ENCODE measurements at places on chromosomes 4 and X.

DNA sequence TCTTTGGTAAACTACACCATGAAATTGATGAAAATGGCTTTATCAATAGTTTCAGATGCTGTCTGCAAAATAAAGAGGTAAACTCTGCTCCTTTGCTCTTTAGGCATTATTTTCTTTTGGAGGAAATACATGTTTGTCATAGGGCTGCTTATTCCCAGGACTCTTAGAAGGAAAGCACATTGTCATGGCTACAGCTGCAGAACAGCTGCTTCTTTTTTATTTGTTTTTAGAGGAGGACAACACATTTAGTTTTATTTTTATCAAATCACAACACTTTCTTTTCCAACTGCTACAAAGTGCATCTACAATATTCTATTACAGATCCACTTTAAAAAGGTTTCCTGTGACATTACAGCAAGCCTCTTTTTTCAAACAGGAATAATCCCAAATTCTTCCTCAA, 12.7 kb upstream of the HPF1 start:
- no peak for DNase-seq

DNA sequence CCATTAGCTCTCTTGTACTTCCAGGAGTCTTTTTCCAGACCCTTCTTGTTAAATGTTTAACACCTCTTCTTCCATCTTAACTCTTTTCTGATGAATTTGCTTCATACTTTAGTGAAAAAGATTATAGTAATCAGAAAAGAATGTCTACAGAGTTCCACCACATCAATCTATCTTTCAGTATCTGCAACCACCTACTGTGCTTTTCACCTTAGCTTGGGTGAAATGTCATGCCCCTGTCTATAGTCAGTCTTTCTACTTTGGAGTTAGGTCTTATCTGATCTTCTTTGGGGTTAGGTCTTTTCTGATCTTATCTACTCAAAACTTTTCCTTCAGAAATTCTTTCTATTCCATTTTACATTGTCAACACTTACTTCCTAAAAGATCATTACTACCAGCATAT, 1310.2 kb downstream of the PCDH7 start:
- DNase-seq: no peak

GRCh38 chr4:107837776-107838618, 13.3 kb downstream of the SGMS2 start:
- DNase-seq: no peak

DNA sequence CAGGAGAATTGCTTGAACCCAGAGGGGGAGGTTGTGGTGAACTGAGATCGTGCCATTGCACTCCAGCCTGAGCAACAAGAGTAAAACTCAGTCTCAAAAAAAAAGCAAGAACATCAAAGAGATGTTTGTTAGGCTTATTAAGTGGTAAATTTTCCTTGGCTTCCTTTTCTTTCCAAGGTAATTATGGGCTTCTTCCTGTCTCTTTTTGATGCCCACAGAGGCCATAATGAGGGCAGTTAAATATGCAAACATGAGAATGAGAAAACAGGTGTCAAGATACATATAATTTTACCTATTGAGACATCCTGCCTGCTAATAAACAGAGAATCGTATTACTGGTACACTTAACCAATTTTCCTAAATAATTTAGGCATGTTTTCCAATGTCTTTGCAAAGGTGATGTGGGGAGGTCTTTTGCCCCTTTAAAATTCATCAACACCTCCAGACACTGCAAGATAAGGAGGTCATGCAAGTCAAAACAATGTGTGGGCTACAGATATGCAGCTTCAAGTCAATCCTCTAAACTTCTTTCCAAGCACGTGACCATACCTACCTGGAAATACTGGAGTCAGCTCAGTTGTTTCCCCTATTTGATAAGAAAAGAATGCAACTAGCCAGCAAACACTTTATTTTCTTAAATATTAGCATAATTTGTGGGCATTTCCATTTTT, 2.7 kb downstream of the SLC39A8 start:
- no peak for DNase-seq

DNA sequence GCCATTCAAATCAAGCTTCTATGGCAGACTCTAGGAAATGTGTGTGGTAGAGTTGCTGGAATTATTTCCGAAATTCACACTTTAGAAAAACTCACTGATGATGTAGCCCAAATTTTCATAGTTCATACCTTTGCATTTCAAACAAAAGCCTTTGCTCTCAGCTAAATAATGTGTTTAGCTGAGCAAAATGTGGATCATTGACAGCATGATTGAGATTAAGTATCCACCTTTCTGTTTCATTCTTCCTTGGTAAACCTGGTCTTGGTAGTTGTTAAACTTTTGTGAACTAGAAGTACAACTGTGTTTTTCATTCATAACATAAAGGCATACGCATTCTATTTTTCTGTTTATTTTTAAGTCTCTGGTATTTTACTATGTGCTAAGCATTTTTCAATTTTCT, 7.2 kb downstream of the PCDH7 start:
- no peak for DNase-seq

DNA sequence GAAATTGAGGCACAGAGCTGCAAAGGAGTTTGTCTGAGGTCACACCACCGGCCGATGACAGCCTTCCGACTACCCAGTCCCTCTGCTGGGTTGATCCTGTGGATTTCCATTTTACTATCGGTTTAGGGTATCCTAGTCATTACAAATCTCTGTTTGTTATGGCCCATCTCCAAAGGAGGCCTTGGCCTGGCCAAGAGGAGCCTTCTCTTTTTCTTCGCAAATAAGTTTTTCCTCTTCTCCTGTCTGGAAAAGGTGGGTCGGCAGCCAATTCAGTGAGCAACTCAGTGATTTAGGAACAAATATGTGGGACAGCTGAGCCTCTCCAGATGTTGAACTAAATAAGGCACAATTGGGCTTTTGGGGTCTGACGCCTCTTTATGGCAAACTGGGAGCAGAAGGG, 169.2 kb upstream of the RBPJ start:
- DNase-seq: no peak

All from Jurkat, Clone E6-1 (cell line).